Substantia nigra (tissue), 51 donors: ENCODE measurements at places on chromosomes 7 and 10.

DNA sequence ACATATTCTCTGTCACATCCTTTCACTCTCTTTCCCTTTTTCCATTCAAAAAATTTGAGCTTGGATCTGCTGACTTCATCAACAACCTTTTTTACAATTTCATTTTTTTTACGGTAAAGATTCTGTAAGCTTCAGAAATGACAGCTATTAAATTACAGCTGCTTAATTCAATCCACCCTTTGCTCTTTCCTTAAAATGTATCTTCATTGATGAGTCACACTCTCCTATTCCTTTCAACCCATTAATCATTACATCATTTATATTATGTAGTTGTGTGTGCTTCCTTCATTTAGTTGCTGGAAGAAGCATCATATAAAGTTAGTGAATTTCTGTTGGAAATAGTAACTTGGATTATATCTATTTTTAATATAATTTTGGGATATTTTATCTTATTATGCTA is 67.1 kb upstream of the MAGI2 start:
- no peak for DNase-seq

GRCh38 chr7:12031638-12032037 is 179.5 kb upstream of the TMEM106B start:
- no peak for DNase-seq

- no peak for DNase-seq
Observed at GRCh38 chr7:68744036-68744435, 854.2 kb upstream of the AUTS2 start.

GRCh38 chr7:19984231-19984632 is 210.8 kb upstream of the TMEM196 start:
- DNase-seq = no peak

- no peak for DNase-seq
Observed at GRCh38 chr7:81014908-81015307, 96.1 kb upstream of the SEMA3C start.

- DNase-seq = no peak
Observed at GRCh38 chr10:28300027-28300426, 2.8 kb downstream of the MPP7 start.

DNA sequence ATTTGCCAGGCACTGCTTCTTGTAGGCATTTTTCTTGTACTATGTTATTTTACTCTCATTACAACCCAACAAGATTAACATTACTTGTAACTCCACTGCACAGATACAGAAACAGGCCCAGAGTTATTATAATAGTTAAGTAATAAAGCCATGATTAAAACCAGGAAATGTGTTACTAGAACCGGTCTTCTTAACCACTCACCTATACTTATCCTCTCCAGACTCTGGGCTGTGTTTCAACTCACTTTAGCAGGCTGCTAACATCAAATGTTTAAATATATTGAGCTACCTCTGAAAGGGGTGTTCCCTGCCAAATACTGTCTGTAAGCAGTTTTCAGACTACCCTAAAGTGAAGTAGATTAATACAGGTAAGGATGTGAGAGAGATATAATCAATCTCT is 1227.8 kb downstream of the SORCS3 start:
- DNase-seq = no peak

GRCh38 chr7:157016352-157017041 is 6.0 kb upstream of the MNX1 start:
- no peak for DNase-seq

- DNase-seq = no peak
Observed at GRCh38 chr10:110067960-110068770, 60.4 kb downstream of the ADD3 start.

DNA sequence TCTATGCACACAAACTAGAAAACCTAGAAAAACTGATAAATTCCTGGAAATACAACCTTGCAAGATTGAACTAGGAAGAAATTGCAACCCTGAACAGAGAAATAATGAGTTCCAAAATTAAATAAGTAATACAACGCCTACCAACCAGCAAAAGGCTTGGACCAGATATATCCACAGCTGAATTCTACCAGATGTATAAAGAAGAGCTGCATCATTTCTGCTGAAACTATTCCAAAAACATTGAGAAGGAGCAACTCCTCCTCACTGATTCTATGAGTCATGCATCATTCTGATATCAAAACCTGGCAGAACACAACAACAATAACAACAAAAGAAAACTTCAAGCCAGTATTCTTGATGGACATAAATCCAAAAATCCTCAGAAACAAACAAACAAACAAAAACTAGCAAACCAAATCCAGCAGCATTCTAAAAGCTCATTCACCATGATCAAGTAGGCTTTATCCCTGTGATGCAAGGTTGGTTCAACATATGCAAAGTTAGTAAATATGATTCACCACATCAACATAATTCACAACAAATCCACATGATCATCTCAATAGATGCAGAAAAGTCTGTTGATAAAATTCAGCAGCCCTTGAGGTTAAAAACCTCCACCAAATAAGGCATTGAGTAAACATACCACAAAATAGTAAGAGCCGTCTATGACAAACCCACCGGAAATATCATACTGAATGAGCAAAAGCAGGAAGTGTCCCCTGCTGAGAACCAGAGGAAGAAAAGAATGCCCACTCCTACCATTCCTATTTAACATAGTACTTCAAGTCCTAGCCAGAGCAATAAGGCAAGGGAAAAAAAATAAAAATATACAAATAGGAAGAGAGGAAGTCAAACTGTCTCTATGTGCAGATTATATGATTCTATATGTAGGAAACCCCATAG is 98.2 kb downstream of the PCDH15 start:
- no peak for DNase-seq

GRCh38 chr10:120883071-120883470 is 31.9 kb downstream of the WDR11 start:
- no peak for DNase-seq

- peak; percentile 45 for DNase-seq
Observed at GRCh38 chr10:63711867-63712716, 190.9 kb downstream of the REEP3 start.

GRCh38 chr10:78377356-78377755 is 343.7 kb downstream of the RPS24 start:
- no peak for DNase-seq

DNA sequence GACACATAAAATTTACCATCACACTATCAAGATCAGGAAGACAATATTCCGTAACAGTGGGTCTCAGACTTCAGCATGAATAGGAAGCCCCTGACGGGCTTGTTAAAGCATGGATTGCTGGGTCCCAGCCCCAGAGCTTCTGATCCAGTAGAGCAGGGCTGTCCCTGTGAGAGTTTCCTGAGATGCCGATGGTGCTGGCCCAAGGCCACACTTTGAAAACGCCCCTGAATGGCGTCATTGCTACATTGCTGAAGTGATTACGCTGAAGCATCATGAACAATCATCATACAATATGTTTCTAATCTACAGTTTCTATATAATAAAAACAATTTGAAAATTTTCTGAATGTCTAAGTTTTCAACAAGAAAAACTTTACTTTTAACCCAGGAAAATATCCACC is 38.0 kb upstream of the TMEM72 start:
- no peak for DNase-seq

GRCh38 chr10:125333209-125333591 is 172.8 kb upstream of the CTBP2 start:
- no peak for DNase-seq

GRCh38 chr10:17606547-17607040 is 10.6 kb downstream of the HACD1 start:
- DNase-seq = no peak

GRCh38 chr10:104067525-104067924 is 18.2 kb downstream of the COL17A1 start:
- DNase-seq = no peak

GRCh38 chr10:86391236-86391840 is 24.7 kb upstream of the GRID1 start:
- DNase-seq = no peak

DNA sequence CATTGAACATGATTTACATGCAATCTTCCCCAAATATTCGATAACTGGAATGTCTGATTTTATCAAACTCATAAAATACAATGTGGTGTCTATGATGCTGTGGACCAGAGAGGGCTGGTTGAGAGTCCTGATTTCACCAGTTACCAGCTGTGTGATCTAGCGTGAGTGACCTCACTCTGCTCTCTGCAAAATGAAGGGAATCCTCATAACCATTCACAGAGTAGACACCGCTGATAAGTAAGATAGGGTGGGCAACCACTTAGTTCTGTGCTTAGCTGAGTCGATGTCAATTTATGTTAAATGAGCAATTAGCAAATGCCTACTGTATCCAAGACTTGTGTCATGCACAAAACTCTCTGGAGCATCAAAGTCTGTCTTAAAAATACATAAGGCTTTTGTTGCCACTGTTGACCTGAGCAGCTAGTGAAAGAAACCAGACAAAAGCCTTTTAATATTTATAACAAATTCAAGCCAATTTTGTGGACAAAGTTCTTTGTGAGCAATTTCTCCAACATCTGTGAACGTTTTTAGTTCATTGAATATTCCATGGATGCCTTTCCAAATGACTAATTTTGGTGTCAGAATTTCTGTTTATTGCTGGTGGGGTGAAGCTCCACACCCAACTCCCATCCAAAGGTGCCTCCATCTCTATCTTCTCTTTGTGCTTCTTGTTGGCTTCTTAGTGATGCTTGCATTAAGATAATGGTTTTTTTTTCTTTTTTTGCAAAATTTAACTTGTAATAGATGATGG is 314.2 kb downstream of the ADRA2A start:
- no peak for DNase-seq

DNA sequence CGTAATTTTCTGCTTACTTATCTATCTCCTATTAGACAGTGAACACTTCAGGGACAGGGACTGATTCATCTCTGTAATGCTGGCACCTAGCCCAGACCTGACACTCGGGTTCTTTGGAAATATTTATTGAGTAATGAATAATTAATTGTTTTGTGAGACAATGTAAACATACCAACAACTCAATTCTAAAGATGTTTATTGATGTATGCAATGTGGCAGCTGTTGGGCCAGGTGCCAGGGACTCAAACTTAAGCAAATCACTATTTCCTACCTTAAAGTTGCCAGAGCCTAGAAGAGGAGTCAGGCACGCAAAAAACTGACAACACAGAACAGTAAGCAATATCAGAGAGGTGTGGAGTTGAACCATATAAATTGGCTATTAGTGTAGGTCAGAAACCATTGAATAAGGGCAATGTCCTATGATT is 63.6 kb upstream of the BMPER start:
- no peak for DNase-seq

DNA sequence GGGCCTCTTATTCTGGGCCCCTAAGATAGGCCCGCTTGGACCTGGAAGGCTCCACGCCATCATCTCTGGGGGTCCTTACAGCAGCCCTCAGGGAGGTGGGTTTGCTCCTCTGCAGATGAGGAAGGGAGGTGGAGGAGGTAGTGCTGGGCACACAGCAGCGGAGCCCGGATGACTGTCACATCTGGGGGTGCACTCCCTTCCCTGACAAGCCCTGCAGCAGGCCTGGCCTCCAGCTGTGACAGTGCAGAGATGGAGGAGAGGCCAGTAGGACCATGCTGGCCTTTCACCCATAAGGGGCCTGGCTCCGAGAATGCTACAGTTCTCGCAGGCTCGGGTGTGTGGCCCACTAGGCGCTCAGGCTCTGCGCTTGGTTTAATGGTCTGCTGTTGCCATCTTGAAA is 9.2 kb downstream of the GDF2 start:
- no peak for DNase-seq

DNA sequence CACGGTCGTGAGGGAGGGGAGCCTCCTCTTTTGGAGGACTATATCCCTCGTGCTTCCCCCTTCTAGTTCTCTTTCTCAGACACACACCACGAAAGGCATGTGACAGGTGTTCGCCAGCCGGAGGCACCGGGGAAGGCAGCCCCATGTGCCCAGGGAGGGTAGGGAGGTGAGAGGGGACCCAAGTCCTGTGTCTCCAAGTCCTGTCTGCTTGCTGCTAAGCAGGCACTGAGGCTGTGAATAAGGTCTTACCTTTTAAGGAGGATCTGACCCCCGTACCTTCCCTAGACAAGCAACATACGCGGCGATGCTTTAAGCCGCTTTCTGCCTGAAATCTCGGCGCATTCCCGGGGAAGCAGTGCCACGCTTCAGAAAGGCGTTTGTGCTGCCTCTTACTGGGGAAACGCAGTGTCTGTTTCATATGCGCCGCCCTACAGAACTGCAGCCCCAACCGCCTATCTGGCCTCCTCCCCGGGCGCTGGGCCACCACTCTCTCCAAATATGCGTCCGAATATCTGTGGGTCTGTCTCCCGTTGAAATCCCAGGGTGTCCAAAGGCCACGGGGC is 770 bp downstream of the PLXNA4 start:
- peak; percentile 16 for DNase-seq
